ENCODE measurements at places on chromosomes 6 and 20.
A peak's percentile ranks its signal among the peaks of the same experiment; 100 is the strongest.

GRCh38 chr20:45782890-45783289, 8.8 kb downstream of the WFDC3 start:
- DNase-seq: peak; percentile 51

- no peak for DNase-seq
These were observed 1.2 kb downstream of the TAB2 start for GRCh38 chr6:149318581-149319286.

DNA sequence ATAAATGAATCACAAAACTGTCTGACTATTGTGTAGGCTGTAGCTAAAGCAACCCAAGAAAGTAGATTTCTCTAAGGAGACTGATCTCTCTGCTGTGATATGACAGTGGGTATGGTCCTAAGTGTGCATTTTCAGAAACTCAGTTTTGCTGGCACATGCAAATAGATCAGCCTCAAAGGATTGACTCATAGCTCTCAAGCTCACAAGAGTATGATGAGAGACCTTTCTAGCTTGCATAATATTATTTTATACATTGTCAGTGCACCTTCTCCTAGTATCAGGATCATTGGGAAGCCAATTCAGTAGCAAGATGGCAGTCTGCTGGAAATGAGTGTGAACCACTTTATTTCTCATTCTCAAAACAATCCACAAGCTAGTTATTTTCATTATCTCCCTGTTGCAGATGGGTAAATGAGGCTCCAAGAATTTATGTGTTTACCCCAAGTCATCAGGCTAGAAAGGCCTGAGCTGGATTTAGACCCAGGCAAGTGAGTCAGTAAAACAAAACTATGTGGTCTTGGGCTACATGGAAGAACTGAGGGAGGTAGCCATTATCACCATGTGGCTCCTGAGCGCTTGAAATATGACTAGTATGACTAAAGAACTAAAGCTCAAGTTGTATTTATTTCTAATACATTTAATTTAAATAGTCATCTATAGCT, 27.9 kb upstream of the PLCB4 start:
- no peak for DNase-seq

DNA sequence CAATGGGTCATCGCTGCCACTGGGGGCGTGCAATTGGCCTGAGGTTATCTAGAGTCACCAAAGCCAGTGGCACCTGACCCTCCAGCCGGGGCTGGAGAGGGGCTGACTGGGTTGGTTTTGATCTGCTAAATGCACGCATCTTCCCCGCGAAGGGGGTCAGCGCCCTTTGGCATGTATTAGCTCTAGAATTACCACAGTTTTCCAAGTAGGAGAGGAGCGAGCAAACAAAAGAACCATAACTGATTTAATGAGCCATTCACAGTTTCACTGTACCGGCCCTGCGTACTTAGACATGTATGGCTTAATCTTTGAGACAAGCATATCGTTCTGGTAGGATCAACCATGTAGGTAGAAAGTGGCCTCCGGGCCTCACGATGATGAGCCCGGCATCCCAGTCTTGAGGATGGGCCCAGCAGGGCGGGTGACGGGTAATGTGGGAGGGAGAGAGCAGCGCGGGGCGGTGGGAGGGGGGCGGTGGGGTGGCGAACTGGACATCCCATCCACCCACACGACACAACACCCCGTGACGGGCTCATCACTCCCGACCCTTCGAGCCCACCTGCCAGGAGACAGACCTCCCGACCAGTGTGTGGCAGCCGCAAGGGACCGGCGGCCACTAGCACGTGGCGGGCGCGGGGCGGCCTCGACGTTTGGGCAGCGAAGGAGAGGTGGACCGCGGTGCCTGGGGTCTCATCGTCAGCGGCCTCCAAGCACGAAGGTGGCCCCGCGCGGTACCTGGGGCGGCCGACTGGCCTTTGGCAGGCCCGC, 1957.5 kb upstream of the DEFB115 start:
- no peak for DNase-seq

DNA sequence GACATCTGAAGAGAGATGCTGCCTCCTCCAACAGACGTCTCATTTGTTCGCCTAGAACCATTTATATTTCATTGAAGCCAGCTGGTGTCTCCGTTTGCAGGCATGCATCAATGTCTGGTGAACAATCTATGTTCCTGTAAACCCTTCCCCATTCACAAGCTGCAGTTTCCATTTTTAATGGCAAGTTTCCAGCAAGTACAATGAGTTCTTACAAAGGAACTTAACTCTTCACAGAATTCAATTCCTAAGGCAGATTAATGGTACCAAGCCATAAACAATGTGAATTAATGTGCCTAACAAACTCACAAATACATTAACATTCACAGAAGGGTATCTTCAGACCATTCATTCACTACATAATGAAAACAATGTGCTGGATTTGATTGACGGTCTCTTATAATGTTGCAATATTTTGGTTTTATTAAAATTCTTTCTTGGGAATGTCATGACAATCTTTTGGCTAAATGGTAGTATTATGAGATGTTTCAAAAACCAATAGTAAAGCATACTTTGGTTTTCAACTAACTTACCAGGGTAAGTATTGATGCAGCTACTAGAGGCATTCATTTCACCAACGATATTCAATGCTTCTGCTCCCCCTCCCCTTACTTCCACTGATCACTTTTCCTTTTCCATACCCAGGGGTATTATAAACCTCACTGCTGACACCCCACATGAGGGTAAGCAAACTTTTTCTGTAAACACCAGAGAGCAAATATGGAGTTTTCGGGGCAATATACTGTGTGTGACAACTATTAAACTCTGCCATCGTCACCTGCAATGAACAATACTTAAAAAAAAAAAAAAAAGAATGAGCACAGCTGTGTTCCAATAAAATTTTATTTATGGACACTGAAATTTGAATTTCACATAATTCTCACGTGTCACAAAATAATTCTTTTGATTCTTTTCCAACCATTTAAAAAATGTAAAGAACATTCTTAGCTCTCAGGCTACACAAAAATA, 4.2 kb downstream of the AKIRIN2 start:
- DNase-seq: no peak

DNA sequence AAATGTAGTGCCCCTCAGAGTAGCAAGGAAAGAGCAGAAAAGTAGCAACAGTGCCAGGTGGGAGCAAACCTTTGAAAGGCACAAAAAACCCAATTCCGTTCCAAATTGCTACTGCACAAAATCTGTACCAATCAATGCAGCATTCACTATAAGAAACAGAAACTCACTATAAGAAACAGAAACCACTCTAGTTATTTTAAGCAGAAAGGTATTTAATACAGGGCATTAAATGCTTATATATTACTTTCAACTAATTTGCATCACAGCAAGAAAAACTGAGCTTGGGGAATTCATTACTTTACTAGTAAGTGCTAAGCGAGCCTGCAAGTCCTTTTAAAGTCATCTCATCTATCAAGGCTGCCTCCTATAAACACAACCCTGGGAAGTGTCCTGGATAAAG, 116.5 kb upstream of the OLIG3 start:
- no peak for DNase-seq

DNA sequence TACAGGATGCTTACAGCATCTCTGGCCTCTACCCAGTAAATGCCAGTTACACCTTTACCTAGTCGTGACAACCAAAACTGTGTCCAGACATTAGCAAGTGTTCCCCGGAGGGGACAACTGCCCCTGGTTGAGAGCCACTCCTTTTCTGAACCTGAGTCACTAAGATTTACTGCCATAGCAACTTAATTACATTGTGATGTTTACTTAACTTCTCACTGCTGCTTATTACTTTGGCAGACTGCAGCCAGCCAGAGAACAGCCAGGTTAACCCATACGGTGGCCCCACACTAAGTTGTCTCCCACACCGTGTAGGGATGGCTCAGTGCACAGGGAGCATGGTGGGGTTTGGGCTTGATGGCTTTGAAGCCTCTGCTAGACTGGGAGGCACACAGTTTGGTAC, 204.7 kb upstream of the SULF2 start:
- DNase-seq: no peak

Measured in NK-92 treated with Interleukin-12 subunit alpha and Interleukin-12 subunit beta, amount 100 ng/mL, for 24 hours (cell line).